NCI-H2029 (cell line): ENCODE measurements at places on chromosomes 1 and 21.

DNA sequence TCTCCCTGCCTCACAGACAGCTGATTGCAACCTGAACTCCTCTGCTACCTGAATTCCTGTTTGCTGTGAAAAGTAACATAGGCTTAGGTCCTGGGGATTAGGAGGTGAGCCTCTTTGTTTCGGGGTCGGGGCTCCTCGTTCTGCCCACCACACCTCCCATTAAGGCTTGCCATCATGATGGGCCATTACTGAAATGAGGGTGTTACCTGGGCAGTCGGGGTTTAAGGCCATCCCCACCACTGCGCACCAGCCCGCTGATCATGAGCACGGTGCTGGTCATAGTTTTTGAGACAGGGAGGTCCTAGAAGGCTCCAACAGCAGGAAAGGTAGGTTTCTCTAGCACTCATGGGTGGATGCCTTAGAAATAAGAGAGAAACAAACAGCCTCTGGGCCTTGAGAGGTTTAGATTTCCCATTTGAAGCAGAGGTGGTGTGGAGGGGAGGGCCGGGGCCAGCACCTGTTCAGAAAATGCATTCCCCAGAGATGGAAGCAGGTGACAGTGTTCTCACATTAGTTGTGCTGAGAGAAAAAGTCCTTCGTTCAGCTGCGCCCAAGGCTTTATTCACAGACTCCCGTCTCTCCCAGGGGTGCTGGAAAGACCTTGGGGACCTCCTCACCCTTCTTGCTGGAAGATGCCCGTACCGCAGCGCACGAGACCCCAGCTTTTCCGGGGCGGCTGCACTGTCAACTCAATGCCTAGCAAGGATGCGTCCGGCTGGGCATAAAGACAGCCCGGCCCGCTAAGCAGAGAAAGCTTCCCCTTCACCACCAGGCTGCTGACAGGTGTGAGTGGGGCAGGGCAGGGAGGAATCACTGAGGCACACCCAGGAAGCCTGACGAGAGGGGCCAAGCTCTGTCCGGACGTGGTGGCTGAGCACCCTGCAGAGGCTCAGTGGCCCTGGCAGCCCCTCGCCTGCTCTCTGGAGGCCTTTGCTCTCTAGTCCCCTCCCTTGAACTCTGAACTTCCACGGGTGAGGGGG lies 125.5 kb downstream of the PGBD5 start:
- DNase-seq, result no peak

DNA sequence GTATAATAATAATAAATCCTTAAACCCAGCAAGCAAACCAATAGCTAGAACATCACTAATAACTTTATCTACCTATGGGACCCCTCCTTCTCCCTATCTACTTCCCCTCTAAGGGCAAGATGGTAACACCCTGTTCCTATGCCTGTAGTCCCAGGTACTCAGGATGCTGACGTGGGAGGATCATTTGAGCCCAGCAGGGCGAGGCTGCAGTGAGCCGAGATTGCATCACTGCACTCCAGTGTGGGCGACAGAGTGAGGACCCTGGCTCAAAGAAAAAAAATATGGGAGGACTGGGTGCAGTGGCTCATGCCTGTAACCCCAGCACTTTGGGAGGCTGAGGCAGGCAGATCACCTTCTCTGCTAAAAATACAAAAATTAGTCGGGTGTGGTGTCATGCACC lies 143.1 kb upstream of the SLC45A1 start:
- no peak for DNase-seq

- peak; percentile 69 for DNase-seq
These were observed 14.0 kb upstream of the CDA start for GRCh38 chr1:20574686-20575540.

DNA sequence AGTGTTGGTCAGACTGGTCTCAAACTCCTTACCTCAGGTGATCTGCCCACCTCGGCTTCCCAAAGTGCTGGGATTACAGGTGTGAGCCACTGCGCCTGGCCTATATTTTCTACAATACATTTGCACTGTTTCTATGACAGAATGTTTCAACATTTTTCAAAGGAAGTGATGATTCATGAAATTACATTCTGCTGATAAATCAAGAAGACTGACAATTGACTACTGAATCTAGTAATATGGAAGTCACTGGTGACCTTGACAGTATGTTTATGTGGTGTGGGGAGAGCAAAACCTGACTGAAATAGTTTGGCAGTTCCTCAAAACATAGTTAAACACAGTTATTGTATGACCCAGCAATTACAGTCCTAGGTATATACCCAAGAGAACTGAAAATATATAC lies 18.1 kb downstream of the LRIF1 start:
- no peak for DNase-seq

GRCh38 chr21:14114251-14114650 lies 96.5 kb downstream of the LIPI start:
- no peak for DNase-seq

- DNase-seq, result no peak
These were observed 6.0 kb upstream of the DIP2A start for GRCh38 chr21:46452710-46453109.

DNA sequence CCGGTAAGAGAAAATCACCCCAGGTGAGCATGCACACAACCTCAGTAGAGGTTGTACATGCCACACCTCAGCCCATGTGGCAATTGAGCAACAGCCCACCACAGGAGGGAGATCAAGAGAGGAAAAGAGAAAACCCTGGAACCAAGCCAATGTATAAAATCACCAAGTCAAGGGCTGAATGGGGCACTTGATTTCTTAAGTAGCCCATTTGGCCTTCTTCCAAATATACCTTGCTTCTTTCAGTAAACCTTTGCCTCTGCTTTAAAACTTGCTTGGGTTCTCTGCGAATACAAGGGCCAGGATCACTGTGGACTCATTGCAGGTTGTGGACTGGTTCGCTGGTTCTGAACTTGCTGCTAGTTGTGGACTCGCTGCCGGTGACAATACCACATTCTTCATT lies 1814.0 kb downstream of the PLA2G4A start:
- DNase-seq, result peak; percentile 36

DNA sequence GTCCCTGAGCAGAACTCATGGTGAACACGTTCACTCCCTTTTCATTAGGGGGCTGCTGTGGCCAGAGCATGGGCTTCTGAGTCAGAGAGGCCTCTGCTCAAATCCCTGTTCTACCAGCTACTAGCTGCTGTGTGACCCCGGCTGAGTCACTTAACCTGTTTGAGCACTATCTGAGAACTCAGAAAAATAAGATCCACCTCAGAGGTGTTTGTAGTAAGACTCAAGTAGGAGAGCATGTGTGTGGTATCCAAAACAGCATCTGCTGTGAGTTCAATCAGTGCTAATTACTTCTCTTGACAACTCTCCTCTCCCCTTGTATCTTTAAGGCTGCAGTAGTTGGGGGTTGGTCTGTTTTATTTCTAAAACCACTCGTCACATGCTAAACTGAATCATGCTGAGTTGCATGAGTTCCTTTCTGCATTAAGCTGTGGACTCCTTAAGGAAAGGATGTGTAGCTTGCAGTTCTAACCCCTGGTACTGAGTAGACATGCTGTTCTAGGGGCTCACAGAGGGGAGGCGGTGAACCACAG lies 39.7 kb upstream of the JUN start:
- DNase-seq, result no peak

DNA sequence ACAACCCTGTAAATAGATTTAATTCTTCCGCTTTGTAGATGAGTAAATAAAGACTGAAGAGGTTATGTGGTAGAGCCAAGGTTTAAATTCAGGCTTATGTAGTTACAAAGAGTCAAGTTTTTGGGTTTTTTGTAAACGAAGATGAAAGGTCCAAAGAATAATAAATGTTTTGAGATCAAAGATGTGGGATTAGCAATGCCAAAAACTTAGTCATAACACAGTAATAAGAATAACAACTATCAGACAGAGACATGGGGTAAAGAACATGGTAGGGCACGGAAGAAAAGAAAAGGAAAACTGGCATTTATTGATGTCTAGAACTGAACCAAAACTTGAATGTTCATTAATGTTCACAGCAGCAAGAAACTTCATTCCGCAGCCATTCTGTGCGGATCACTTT lies 42.9 kb downstream of the EXTL2 start:
- DNase-seq, result no peak

- DNase-seq, result no peak
These were observed 194.8 kb upstream of the HMCN1 start for GRCh38 chr1:185539277-185539943.

GRCh38 chr1:59947047-59947938 lies 20.7 kb upstream of the CYP2J2 start:
- peak; percentile 80 for DNase-seq

GRCh38 chr1:30801771-30802198 lies 44.2 kb upstream of the LAPTM5 start:
- DNase-seq, result peak; percentile 41

GRCh38 chr1:26370591-26371382 lies 1.8 kb downstream of the ZNF683 start:
- no peak for DNase-seq

- no peak for DNase-seq
These were observed 5.8 kb downstream of the CDC42BPA start for GRCh38 chr1:227312361-227313025.

GRCh38 chr1:84674021-84674420 lies 16.2 kb downstream of the SSX2IP start:
- no peak for DNase-seq
